NCI-H1105 treated with DMSO at 0.1 percent for 48 hours (cell line): ENCODE measurements at places on chromosomes 12 and 14.

DNA sequence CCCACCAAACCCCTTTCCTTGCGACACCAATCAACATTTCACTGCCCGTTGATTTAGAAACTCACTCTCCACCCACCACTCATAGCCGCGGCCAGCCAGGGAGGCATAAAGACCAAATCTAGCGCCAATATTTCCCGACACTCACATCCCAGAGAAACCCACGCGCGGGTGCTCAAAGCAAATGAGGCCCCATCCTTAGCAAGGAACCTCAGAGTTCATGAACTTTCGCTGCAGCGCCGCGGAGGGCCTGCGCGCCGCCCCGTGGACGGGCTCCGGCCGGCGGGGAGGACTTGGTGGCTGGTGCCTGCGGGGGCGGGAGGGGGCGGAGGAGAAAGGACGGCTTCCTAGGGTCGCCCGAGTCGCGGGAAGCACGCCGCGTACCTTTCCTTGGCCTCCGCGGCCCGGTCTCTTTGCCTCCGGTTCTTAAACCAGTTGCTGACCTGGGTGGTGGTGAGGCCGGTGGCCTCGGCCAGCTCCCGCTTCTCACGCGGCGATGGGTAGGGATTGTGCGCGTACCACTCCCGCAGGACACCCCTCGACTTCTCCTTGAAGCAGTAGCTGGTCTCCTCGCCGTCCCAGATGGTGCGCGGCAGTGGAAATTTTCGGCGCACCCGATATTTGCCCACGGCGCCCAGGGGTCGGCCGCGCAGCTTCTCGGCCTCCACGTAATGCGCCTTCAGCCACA lies 886 bp downstream of the SIX1 start:
- peak; percentile 52 for DNase-seq

DNA sequence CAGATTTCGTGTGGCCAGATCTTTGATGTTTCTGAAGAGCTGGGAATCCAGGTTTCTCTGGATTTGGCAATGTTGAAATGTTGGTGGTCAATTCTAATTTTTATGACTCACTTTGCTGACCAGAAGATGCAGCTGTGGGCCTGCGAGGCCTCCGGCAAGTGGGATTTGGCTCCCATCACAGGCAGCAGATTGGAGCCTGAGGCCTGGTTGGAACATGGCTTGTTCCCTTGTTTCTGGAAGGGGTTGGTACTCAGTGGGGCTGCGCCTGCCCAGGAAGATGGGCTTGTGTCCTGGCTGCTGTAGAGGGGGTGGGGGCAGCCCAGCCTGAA lies 23.1 kb downstream of the FBRSL1 start:
- no peak for DNase-seq

DNA sequence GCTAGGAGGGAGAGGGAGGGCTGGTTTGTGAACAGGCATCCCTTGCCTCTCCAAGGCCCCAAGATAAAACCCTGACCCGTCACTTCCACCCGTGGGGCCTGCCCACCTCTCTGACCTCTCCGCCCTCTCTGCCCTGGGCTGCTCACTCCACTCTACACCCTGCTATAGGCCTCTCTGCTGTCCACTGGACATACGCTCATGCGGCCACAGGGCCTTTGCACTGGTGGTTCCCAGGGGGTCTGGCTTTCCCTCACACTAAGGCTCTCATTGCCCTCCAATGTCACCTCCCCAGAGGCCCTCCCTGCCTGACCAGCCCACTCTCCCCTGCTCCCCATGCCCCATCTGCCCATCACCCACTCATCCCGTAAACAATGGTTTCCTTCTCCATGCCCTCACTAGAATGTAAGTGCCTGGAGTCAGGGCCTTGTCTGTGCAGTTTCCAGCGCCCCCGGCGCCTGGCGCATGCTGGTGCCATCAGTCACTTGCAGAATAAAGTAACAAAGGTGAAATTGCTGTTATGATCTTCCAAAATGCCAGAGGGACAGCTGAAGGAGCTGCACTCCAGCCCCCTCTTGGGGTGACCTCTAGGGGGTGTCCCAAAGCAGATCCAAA lies 73.6 kb downstream of the RFLNA start:
- no peak for DNase-seq

DNA sequence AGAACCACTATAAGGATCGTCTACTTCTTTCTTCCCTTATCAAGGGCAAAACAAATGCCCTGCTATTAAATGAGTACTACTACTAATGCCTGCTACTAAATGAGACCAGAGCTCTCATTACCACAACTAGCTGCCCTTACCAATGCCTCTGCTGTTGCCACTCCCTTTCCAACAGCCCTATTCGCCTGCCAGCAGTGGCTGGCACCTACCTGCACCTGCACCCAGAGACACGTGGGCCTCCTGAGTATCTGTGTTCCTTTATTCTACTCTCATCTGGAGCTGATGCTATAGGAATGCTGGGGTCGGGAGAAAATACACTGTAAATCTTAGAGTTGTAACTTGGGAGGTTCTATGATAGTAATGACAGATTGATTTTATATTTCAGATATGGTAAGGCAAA lies 174.7 kb downstream of the SLC2A13 start:
- no peak for DNase-seq

DNA sequence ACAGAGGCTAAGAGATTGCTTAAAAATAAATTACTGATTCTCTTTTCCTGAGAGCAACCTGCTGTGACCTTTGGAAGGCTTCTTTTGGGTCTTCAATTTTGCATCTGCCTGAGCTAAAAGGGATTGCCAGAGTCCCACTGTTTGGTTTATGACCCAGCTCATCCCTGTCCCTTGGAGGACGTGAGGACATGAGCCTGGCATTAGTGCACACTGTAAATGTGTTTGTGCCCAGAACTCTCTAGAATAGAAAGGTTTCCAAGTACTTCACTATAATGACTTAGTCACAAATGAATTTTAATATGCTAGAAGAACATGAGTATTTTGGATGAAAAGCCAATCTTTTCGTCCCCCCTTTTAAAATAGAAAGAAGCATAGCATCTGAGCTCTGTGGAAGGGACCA lies 47.1 kb upstream of the CDKN3 start:
- no peak for DNase-seq

DNA sequence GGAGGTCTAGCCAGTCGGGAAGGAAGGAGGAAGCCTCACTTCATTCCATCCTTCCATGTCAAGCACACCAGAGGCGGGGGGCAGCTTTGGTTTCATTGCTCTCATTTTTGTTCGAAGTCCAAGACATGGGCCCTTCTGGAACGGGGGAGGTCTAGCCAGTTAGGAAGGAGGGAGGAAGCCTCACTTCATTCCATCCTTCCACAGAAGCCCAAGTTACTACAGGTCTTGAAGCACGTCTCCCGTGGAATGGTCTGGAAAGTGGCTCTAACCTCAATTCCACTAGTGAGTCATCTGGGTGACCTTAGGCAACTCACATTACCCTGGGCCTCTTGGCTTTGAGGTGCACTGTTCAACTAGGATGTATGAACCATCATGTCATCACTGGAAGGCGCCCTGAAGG lies 156.3 kb downstream of the NTF3 start:
- DNase-seq: no peak

GRCh38 chr14:83520837-83521236 lies 1987.2 kb upstream of the SEL1L start:
- DNase-seq: no peak
